ENCODE measurements at places on chromosomes 13 and 19.

DNA sequence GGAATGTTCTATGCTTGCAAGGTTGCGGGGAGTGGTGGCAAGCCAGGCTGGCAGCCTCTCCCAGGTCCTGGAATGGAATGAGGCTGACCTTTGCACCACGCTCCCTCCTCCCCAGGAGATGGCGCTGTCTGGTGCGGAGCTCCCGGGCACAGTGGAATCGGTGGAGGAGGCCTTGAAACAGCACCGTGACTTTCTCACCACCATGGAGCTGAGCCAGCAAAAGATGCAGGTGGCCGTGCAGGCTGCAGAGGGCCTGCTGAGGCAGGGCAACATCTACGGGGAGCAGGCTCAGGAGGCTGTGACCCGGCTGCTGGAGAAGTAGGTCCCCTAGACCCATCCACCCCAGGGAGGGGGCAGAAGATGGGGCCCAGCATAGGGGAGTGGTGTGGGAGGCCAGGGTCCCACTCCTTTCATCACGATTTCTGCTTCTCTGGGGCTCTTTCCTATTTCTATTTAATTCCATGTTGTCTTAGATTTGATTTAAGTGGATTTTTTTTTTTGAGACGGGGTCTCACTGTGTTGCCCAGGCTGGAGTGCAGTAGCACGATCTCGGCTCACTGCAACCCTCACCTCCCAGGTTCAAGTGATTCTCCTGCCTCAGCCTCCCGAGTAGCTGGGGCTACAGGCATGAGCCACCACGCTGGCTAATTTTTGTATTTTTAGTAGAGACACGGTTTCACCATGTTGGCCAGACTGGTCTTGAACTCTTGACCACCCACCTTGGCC is 53.2 kb upstream of the SHKBP1 start:
- peak; percentile 17 for DNase-seq

DNA sequence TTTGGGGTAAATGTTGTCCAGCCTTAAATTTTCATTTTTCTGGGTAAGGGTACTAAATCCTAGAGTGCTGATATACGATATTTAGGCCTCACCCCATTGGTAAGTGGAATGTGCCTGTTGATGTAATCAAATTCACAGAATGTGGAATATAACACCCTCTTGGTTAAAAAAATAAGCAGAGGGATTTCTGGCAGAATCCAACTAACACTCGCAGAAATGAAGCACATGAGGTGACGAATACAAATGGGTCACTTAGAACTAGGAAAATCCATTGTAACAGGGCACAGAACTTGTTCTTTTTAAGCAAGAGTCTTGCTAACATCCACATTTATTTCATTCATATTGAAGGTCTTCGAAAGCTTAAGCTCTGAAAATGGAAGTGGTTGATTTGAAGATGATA is 320.3 kb downstream of the SHISA2 start:
- DNase-seq = no peak

DNA sequence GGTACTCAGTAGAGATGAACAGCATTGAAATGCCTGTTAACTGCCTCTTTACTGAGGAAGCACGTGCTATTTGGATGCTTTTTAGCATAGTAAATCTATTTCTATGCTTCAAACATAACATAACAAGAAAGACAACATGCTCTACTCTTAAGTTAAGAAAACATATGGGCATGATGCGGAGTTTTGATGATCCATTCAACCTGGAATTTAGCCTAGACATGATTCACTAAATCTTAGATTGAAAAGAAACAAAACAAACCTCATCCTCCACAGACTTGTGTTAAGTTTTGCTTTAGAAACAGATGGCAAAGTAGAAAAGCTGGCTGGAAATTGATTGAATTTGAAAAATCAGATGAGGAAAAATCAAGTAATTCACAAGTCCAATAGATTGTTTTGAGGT is 593.8 kb downstream of the OLFM4 start:
- no peak for DNase-seq

DNA sequence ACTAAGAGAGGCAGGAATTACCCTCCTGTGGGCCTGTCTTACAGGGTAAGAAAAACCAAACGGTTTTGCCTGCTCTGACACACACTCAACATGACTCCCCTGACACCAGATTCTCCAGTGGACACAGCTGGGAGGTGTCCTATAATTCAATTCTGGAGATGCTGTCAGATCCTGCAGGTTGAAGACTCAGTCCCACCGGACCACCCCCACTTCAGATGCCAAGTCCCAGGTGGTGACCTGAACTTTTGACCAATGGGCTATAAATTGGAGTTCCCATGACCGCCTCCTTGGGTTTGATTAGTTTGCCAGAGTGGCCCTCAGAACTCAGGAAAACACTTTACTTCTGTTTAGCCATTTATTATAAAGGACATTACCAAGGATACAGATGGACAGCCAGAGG is 52.6 kb downstream of the RGCC start:
- no peak for DNase-seq

GRCh38 chr13:99911965-99912566 is 59.5 kb downstream of the ZIC5 start:
- no peak for DNase-seq

GRCh38 chr19:8340341-8341096 is 2.5 kb downstream of the KANK3 start:
- no peak for DNase-seq

DNA sequence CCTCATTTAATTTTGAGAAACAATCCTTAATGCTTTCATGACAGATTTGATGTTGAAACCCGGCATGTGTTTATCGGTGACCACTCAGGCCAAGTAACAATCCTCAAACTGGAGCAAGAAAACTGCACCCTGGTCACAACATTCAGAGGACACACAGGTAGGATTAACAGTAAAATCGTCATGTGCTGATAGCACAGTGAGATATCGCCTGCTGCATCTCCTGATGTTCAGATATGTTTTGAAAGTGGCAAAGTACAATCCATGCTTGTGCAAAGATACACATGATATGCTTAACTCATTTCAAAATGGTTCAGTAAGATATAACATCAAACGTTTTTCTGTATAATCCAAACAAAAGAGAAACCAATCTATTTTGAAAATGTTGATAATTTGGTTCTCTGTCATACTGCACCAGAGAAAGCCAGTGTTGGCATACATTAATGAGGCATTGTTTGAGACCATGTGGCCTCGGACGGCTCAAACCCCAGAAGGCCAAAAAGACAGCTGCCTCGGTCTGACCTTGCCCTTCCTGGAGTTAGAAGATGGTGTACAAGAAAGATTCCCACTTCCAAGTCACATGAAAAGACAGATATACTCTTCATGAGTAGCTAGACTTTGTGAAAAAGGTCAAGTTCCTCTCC is 76.2 kb downstream of the DHRS12 start:
- DNase-seq = no peak

- no peak for DNase-seq
Measured at GRCh38 chr13:60755380-60756163, 358.6 kb downstream of the TDRD3 start.

DNA sequence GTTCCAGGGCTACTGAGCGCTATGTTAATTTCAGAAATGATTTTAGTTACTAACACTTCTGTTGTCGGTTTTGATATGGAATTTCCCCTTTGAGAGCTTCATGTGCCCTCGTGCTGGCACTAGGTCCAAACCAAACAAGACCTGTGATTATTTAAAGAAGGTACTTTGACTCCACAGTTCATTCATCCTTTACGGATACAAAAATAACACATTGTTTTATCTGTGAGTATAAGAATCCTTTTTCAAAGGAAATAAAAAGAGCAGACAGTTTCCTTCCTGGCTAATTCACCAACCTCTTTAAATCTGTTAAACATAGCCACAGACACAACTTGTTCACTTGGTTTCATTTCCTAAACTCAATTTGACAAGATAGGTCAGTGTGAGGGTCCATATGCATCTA is 141.2 kb downstream of the FLT1 start:
- DNase-seq = no peak

GRCh38 chr19:13262450-13262849 is 112.2 kb downstream of the IER2 start:
- DNase-seq = no peak

DNA sequence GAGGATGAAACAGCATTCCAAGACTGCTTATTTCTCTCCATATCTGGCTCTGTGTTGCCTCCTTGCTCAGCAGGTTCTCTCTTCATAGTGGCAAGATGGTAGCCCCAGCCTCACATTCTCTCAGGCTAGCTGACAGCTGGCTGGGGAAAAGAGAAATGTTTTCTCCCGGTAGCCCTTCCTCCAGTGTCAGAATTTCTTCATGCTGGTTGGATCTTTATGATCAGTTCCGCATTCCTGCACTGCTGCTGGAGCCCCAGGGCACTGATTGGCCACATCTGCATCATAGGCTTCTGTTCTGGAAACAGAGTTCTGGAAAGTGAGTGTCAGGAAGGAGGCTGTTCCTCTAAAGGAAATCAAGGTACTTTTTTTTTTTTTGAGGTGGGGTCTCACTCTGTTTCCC is 24.6 kb downstream of the POP4 start:
- DNase-seq = no peak

- peak; percentile 44 for DNase-seq
Measured at GRCh38 chr19:5048091-5048726, 79.3 kb downstream of the KDM4B start.

DNA sequence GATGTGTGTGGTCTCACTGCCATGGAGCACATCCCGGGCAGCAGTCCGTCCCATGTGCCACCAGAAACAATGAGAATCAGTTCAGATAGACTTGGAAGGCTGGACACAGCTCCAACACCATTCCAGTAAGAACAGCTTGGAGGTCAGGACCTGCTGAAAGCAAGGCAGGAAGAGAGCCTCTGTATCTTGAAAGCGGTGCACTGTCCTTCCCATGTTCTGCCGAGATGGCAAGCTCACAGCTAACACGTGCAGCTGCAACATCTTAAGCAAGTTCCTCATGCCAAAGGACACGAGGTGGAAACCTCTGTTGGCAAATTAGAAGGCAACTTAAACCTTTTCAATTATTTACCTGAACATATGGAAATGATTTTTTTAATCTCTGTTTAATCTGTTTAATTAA is 175.4 kb downstream of the DLEU7 start:
- DNase-seq = no peak

DNA sequence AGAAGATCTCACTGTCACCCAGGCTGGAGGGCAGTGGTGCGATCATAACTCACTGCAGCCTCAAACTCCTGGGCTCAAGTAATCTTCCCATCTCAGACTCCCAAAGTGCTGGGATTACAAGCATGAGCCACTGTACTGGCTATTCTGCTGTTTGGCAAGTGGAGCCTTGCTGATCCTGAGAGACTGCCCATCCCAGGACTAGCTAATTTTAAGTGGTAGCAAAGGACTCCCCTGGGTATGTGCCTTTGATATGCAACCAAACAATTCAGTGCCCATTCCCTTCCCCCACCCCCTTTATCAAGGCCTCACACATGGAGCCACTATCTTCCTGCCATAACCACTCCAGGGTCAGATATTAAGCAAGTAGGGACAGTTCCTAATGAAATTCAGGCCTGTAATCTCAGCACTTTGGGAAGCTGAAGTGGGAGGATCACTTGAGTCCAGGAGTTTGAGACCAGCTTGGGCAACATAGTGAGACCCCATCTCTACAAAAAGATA is 17.0 kb upstream of the ZNF460 start:
- DNase-seq = no peak

DNA sequence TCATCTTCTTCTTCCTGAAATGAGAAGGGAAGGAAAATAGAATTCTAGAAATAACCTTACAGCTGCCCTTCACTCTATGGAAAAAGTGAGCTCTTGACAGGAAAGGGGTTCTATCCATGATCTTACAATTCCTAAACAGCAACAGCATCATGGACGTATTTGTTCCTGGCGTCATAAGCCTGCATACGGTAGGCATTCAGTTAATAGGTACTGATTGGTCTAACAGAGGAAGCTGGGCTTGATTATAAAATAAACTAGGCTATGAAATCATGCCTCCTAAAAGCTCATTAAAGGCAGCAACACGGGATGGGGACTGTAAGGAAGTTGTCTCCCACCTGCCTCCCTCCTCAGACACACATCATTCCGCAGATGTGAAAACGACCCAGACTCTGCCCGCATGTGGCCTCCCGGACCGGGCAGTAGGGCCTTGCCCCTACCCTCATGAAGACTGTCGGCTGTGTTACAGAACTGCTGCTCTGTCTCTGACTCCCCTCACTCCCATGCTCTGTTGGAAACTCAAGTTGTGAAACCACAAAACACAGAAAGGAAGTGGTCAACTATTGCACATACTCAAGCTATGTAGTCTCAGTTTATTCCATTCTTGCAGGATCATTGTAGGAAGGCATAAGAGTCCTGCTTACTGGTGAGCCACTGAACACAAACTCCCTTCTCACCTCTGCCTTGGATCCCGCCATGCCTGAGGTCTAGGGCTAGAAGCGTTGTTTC is 129.8 kb downstream of the DLEU7 start:
- no peak for DNase-seq

GRCh38 chr19:37095859-37096258 is 17.6 kb downstream of the ZNF420 start:
- DNase-seq = no peak

GRCh38 chr19:5947435-5947834 is 30.5 kb downstream of the RANBP3 start:
- no peak for DNase-seq

GRCh38 chr13:113879017-113879416 is 15.1 kb upstream of the GAS6 start:
- DNase-seq = no peak

DNA sequence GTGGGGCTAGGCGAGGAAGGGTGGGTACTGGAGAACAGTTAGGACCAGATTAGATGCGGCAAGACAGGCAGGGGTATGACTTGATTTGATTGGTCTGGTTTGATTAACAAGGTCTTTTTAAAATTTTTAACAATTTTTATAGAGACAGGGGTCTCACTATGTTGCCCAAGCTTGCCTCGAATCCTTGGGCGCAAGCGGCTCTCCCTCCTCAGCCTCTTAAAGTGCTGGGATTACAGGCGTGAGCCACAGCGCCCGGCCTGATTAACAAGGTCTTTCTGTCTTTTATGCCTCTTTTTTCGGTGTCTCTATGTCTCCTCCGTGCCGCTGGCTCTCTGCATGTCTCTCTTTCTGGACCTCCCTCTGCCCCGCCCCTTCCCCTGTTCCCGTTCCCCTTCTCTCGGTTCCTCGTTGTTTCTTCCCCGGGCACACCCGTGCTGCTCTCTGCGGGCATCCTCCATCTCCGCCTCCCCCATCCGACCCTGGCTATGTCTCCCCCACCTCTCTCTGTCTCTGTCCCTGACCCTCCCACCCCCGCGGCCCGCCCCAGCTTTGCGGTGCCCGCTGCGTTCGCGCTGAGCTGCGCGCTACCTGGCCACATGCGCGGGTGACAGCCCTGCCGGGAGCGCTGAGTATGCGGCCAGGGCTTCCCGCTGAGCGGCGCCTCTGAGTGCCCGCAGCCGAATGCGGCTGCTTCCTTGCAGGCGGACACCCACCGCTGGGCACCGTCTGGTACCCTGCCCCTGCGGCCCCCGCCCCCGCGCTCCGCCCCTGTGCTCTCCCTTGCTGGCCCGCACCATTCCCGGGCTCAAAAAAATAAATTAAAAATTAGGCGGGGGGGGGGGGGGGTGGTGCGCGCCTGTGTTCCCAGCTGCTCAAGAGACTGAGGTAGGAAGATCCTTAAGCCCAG is 8.1 kb upstream of the SDHAF1 start:
- DNase-seq = no peak

DNA sequence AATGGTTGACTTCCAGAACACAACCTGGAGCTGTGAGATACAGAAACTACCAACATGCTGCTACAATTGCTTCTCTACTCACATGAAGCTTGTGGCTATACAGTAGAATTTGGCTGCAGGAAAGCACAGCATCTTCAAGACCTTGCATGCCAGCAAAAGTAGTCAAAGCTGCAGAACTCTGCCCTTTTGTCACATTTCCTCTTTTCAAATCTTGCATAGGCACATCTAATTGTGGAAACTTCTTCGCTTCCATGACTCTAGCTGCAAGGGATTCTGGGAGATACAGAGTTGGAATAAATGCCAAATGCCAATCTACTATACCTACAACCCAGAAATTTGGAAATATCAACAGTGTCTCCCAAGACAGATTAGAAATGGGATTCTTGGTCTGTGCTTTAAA is 462.2 kb downstream of the FOXO1 start:
- DNase-seq = no peak

All from T-helper 9 cell (primary cell).